ENCODE measurements at places on chromosomes 1 and 21. TPM values are rescaled to one million over a fixed set of nuclear protein-coding genes. Genes with fewer than 3 reads are reported as not detected.

- H3K4me1 ChIP-seq: no peaks in the 10 kb centered on the region
- H3K36me3 ChIP-seq: no peaks in the 10 kb centered on the region
- H3K27ac ChIP-seq: no peak overlapping the region
- DNase-seq: no peak
Measured at GRCh38 chr21:26422706-26423105, 150.4 kb downstream of the CYYR1 start.

GRCh38 chr1:177915641-177916040 is 54.2 kb downstream of the SEC16B start:
- H3K36me3 ChIP-seq: no peaks in the 10 kb centered on the region
- no peak overlapping the region for H3K27ac ChIP-seq
- no peaks in the 10 kb centered on the region for H3K4me1 ChIP-seq
- DNase-seq: no peak

DNA sequence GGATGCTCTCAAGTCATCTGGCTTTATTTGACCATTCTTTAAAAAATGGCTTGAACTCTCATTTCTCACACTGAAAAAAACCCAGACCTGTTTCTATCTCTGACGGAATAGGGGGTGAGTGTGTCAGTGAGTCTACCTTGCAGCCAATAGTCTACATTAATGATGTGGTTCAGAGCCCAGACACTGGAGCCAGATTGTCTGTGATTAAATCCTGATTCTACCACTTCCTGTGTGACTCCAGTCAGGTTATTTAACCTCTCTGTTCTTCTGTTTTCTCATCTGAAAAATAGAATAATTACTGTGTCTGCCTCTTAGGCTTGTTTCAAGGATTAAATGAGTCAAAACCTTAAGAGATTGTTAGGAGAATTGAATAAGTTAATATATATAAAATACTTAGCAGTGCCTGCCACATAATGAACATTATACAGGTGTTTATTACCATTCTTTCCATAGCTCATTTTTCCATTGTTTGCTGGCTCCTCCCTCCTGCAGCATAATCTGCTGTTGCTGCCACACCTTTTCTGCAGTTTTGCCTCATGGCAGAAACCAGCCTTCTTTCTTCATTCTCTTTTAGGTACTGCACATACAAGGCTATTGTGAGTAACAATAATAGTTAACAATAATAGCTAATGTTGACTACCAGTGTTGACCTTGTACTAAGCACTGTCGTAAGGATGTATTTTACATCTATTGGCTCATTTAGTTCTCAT is 157.6 kb upstream of the IVNS1ABP start:
- peaks cover 4% of the 10 kb centered on the region for H3K4me1 ChIP-seq
- H3K36me3 ChIP-seq: no peaks in the 10 kb centered on the region
- H3K27me3 ChIP-seq: no peaks in the 10 kb centered on the region
- H3K4me3 ChIP-seq: no peak overlapping the region
- no peak overlapping the region for H3K27ac ChIP-seq

DNA sequence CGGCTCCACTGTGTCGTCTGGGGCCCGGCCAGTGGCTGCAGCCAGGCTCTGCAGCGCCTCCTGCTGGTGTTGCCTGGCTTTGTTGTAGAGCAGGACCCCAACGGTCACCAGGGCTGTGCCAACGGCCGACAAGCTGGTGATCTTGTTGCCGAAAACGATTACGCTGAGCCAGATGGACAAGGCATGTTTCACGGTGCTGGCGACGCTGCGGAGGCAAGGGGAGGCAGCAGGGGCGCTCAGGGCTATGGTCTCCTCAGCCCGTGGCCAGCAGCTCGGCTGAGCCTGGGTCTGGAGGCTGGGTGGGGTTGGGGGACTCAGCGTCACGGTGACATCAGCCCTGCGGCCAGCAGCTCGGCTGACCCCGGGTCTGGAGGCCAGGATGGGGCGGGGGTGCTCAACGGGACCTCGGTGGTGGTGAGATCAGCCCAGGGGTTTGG is 7.0 kb upstream of the CDK11B start:
- H3K27me3 ChIP-seq: no peaks in the 10 kb centered on the region
- H3K27ac ChIP-seq: no peak overlapping the region
- peaks cover 43% of the 10 kb centered on the region for H3K36me3 ChIP-seq
- no peak overlapping the region for H3K4me3 ChIP-seq
- DNase-seq: peak; percentile 67

- H3K27ac ChIP-seq: no peak overlapping the region
- no peaks in the 10 kb centered on the region for H3K27me3 ChIP-seq
- H3K36me3 ChIP-seq: peaks cover 10% of the 10 kb centered on the region
- H3K4me3 ChIP-seq: no peak overlapping the region
- H3K4me1 ChIP-seq: no peaks in the 10 kb centered on the region
Measured at GRCh38 chr1:20950679-20951078, 163.6 kb upstream of the HP1BP3 start.

DNA sequence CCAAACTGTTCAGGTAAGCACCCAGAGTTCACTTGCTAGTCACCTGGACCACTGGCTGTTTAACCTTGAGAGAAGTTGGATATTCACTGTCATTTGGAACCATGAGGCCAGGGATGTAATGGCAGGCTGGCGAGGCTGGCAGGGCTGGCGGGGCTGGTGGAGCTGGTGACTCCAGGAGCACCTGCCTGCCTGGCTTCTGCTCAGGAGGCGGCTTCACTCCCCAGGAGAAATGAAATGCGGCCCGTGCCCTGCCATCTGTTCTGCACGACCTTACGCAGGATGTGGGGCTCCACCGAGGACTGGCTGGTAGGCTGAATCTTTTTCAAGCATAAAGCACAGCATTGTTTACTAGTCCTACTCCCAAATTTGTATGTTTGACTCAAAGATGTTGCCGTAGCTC is 22.7 kb upstream of the MX1 start:
- peaks cover 38% of the 10 kb centered on the region for H3K36me3 ChIP-seq
- H3K4me1 ChIP-seq: no peaks in the 10 kb centered on the region
- DNase-seq: peak; percentile 70
- H3K4me3 ChIP-seq: no peak overlapping the region

DNA sequence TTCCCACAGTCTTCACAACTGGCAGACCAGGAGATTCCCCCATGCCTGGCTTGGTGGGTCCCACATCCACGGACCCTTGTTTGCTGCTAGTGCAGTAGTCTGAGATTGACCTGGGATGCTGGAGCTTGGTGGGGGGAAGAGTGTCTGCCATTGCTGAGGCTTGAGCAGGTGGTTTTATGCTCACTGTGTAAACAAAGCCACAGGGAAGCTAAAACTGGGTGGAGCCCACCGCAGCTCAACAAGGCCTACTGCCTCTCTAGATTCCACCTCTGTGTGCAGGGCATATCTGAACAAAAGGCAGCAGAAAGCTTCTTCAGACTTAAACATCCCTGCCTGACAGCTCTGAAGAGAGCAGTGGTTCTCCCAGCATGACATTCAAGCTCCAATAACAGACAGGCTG is 177.3 kb upstream of the ETV3 start:
- DNase-seq: no peak
- H3K4me1 ChIP-seq: peaks cover 16% of the 10 kb centered on the region
- H3K36me3 ChIP-seq: no peaks in the 10 kb centered on the region
- H3K27ac ChIP-seq: no peak overlapping the region
- no peak overlapping the region for H3K4me3 ChIP-seq

DNA sequence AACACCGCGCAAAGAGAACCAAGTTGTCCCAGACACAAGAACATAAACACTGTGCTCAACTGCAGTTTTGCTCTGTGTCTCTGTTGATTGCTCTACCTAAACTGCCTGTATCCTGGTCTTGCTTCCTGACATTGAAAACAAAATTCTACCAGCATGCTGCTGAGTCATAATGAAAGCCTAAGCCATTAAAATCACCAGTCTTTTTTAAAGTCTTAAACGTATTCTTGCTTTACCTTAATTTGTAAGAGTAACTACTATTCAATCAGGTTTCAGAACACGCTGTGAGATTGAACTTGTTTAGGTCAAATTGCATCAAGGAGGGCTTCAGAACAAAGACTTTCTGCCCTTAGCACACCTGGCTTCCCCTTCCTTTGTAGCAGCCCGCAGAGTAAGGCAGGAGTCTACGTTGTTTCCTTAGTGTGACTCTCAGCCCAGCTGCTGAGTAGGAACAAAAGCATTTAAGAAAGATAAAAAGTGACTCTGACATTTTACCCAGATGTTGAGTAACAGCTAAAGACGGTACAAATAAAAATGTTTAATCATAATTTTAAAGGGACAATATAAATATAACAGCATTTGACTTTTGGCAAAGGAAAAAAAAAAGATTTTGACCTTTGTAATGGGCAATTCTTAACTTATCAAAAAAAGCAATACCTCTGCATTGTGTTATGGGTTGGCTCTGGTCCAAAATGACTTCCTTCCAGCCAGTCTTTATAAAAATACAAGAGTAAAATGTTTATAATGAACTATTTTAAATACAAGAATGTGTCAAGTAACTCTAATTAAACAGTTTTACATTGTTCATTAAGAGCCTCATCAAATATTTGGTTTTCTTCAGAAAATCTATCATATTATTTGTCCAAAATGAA is 186.9 kb upstream of the ADGRL4 start:
- no peak for DNase-seq
- H3K4me3 ChIP-seq: no peak overlapping the region
- no peaks in the 10 kb centered on the region for H3K4me1 ChIP-seq
- H3K27ac ChIP-seq: no peak overlapping the region

GRCh38 chr1:78070210-78070609 is 24.4 kb downstream of the GIPC2 start:
- no peak overlapping the region for H3K27ac ChIP-seq
- no peaks in the 10 kb centered on the region for H3K36me3 ChIP-seq
- no peak overlapping the region for H3K4me3 ChIP-seq
- DNase-seq: no peak
- H3K27me3 ChIP-seq: no peaks in the 10 kb centered on the region

GRCh38 chr1:57307392-57308170 is 116.3 kb downstream of the DAB1 start:
- no peaks in the 10 kb centered on the region for H3K27me3 ChIP-seq
- no peak overlapping the region for H3K27ac ChIP-seq
- H3K4me3 ChIP-seq: no peak overlapping the region
- H3K4me1 ChIP-seq: no peaks in the 10 kb centered on the region
- DNase-seq: no peak
- H3K36me3 ChIP-seq: no peaks in the 10 kb centered on the region

- H3K4me1 ChIP-seq: peaks cover 44% of the 10 kb centered on the region
- DNase-seq: no peak
- H3K4me3 ChIP-seq: peak overlapping the region; percentile 56
- H3K27me3 ChIP-seq: peaks cover 100% of the 10 kb centered on the region
- H3K36me3 ChIP-seq: no peaks in the 10 kb centered on the region
Measured at GRCh38 chr1:118989006-118989815, 1.1 kb upstream of the TBX15 start.

DNA sequence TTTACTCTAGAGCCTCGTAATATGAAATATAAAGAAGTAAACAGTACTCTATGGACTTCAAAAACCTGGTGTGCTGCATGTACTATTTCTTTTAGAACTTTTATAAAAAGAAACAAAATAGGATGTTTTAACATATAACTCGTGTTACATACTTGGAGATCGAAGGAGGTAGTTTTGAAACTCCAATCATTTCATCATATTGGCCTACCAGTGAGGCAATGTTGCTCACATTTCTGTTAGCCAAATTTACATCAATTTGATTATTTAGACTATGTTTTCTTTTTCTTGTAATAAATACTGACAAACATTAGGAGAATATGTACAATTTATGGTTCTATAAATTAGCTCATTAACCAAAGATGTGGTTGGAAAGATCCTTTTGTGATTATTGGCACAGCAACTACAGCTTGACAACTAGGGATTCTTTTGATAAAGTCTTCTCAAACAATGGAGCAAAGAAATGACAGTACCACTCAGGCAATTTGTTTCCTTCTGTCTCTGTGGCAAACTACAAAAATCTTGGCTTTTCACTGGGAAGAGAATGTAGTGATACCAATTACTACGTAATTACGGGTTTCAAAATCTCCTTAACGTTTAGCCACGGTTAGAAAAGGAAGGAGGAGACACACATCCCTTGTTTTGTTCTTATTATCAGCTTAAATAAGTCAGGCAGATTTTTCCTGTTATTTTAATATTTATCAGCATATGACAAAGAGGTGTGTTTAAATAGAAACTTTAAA is 266.6 kb upstream of the SGIP1 start:
- H3K4me3 ChIP-seq: no peak overlapping the region
- no peak for DNase-seq
- H3K27ac ChIP-seq: no peak overlapping the region
- peaks cover 30% of the 10 kb centered on the region for H3K4me1 ChIP-seq
- H3K27me3 ChIP-seq: no peaks in the 10 kb centered on the region

DNA sequence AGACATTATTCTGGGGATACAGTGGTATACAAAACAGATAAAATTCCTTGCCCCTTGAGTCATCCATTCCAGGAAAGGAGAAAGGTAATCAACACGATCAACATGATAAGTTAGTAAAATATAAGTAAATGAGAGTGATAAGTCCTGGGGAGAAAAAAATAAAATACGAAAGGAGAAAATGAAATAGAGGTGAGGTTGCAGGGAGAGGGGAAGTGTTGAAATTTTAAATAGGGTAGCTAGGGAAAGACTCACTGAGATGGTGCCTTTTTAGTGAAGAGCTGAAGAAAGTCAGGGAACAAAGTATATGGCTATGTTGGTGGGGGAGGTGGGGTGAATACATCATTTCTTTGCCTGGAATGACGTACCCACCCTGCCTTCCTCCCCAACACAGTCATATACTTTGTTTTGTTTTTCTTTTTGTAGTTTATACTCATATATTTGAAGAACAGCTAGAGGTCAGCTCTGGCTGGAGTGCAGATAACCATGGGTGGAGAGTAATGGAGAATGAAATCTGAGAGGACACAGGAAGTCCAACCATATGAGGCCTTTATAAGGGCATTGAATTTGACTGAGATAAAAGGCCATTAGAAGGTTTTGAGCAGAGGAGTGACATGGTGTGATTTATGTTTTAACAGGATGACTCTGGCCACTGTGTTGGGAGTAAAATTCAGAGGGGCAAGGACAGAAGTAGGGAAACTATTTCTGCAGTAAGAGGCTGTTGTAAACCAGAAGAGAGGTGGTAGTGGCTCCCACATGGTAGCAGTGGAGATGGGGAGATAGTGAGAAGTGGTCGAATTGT is 54.8 kb downstream of the OSBPL9 start:
- H3K4me1 ChIP-seq: peaks cover 18% of the 10 kb centered on the region
- H3K36me3 ChIP-seq: no peaks in the 10 kb centered on the region
- no peak overlapping the region for H3K27ac ChIP-seq

GRCh38 chr21:45390831-45391742 is 13.9 kb upstream of the COL18A1 start:
- no peak overlapping the region for H3K4me3 ChIP-seq
- H3K4me1 ChIP-seq: peaks cover 15% of the 10 kb centered on the region
- DNase-seq: peak; percentile 48
- H3K36me3 ChIP-seq: no peaks in the 10 kb centered on the region
- peaks cover 2% of the 10 kb centered on the region for H3K27me3 ChIP-seq
- H3K27ac ChIP-seq: no peak overlapping the region

DNA sequence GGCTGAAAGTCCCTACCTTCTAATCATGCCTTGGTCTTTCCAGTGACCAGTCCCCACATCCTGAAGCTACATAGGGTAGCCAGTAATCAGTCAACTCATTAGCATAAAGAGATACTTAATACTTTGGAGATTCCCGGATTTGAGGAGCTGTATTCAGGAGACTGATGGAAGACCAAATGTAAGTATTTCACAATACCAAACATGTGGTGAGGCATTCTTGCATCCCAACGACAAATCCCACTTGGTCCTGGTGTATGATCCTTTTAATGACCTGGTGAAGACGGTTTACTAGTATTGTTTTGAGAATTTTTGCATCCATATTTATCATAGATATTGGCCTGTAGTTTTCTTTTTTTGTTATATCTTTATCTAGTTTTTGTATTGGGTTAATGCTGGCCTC is 40.6 kb downstream of the RGS7 start:
- no peak overlapping the region for H3K4me3 ChIP-seq
- no peaks in the 10 kb centered on the region for H3K36me3 ChIP-seq
- no peak for DNase-seq
- no peaks in the 10 kb centered on the region for H3K4me1 ChIP-seq

- H3K27ac ChIP-seq: no peak overlapping the region
- H3K4me1 ChIP-seq: peaks cover 75% of the 10 kb centered on the region
- no peaks in the 10 kb centered on the region for H3K27me3 ChIP-seq
- peak; percentile 29 for DNase-seq
Measured at GRCh38 chr1:203640117-203640516, 13.5 kb downstream of the ATP2B4 start.

HMGCS2 gene
- 20.9 TPM for total RNA-seq

JAM2 gene
- total RNA-seq: 2.3 TPM

Data from suprapubic skin (tissue), 4 donors.